Stimulated activated CD4-positive, alpha-beta T cell treated with anti-CD3 and anti-CD28 coated beads, Interleukin-2, amount 100 ng/mL, for 24 hours (primary cell): ENCODE measurements at places on chromosomes 16 and 17.

- no peak for DNase-seq
Measured at GRCh38 chr16:23869052-23869451, 33.3 kb downstream of the PRKCB start.

GRCh38 chr16:1674751-1675664 is 3.1 kb upstream of the JPT2 start:
- no peak for DNase-seq

DNA sequence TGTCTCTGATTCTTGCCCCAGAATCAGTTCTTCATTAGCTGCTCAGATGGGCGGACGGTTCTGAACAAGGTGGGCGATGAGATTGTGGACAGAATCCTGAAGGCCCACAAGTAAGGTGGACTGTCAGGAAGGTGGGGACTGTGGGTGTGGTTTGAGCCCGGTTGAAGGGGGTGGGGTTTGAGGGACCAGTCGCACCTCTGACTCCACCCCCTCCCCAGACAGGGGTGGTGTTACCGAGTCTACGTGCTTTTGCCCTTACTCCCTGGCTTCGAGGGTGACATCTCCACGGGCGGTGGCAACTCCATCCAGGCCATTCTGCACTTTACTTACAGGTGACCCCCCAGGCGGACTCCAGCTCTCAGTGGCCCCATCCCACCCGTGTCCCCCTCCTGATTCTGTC is 11.3 kb downstream of the PLD2 start:
- DNase-seq = no peak

DNA sequence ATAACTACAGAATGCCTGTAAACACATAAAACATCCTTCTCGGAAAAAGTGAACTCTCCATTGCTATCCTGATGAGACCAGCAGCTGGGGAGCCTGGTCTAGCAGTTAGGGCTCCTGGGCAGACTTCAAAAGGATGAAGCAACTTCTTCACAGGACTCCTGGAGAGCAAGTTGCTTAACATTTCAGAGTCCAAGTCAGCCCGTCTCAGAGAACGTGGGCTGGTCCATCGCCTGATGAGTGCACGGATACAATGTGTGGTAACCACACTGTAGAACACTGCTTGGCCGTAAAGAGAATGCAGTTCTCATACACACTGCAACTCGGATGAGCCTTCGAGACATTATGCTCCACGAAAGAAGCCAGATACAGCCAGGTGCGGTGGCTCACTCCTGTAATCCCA is 52.7 kb downstream of the TMEM235 start:
- no peak for DNase-seq

- no peak for DNase-seq
Measured at GRCh38 chr17:51891936-51892335, 266.6 kb downstream of the CA10 start.

GRCh38 chr17:68954146-68954896 is 871 bp downstream of the ABCA8 start:
- DNase-seq = no peak

DNA sequence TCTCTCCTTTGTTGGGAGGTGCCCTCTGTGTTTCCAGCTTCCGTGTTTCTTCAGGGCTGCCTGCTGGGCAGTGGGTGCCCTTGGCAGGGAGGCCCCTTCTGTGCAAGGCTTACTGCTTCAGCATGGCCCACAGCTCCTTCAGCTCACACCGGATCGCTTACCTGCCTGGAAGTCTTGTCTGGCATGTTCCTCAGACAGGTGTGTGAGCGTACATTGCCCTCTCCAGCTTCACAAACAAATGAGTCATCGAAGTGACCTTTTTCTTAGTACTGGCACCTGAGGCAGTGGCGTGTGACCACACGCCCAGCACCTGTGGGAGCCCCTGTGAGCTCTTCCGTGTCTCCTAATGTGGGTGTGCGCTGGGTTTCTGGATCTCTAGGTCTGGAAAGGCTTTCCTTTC is 3.5 kb downstream of the RAB40C start:
- no peak for DNase-seq

DNA sequence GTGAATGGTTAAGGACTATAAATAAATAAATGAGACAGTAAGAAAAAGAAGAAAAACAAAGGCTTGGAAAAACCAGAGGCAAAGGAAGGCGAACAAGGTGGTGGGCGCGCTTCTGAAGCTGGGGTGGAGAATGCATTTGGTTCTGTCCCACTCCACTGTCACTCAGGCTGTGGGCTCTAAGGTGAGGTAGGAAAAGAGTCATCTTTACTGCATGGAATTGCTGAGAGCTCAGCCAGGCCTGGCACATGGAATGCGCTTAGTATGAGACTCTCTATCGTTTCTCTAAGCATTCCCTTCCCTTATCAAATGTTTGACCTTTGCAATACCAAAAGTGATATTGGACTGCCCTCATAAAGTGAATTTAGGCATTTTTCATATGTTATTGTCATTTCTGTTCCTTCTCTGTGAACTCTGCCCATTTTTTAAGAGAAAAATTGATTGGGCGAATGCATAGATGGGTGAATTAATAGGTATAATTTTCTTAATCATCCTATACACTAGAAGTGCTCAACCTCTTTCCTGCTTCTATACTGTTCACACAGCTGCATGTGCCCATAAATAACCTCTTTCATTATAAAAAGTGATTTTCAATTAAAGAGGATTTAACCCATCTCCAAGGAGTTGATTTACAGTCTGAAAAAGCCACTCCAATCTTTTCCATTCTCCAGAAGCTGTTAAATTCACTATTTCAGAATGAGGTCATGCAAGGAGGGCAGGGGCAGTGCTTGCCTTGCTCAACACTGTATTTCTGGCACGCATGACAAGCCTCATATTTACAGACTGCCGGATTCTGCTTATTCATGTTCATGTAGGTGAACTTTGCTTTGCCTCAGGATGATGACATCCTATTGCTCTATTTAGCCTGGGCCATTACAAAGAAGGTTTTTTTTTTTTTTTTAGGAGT is 87.7 kb downstream of the MYH10 start:
- no peak for DNase-seq

DNA sequence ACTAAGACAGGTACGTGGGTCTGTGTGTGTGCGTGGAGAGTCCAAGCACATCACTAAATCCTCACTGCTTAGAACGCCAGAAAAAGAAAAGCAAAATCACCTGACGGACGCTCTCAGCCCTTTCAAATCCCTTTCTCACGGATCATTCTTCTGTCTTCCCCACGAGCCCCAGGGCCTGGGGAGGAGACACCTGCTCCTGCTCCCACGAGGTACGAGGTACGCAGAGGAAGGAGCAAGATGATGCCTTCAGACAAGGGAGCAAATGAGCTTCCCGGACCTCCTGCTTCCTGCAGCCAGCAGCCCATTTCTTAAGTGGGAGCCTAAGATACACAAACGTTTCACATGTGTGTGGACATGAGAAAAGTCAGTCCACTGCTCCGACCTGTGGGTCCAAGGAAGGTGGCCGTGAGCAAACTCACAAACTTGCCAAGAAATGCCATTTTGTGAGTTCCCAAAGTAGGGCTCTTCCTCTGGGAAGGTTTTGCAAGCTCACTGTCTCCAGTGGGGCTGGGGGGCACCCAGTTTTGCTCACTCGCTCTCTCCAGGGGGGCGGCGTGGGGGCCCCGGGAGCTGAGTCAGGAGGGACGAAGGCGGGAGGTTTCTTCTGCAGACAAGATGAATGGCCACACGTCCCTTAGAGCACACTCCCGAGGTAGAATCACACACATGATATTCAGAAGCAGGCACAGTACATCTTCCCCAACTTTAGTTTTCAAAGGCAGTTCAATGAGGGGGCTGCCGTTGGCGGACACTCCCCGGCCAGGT is 68.1 kb downstream of the MRM3 start:
- DNase-seq = no peak
